Activated gamma-delta T cell treated with Interleukin-2 at 50 U/mL for 16 hours (primary cell): ENCODE measurements at places on chromosomes 2 and 18.

GRCh38 chr2:24749069-24749691 is 44.0 kb downstream of the PTRHD1 start:
- DNase-seq, result no peak

DNA sequence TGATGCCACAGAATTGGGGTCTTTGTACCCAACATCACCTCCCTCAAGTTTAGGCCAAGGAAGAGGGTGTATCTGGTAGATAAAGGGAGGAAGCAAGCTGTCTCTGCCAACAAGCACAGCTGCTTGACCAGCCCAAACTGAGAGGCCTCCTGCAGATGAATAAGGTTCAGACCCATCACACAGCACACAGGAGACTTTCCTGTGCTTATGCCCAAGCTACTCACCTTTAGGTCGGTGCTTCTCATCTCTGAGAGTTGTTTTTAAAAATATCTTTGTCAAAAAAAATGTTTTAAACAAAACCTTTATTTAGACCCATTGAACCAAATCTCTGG is 24.7 kb upstream of the SP3 start:
- DNase-seq, result no peak

- DNase-seq, result no peak
Observed at GRCh38 chr18:31225668-31226067, 63.0 kb upstream of the DSC1 start.

DNA sequence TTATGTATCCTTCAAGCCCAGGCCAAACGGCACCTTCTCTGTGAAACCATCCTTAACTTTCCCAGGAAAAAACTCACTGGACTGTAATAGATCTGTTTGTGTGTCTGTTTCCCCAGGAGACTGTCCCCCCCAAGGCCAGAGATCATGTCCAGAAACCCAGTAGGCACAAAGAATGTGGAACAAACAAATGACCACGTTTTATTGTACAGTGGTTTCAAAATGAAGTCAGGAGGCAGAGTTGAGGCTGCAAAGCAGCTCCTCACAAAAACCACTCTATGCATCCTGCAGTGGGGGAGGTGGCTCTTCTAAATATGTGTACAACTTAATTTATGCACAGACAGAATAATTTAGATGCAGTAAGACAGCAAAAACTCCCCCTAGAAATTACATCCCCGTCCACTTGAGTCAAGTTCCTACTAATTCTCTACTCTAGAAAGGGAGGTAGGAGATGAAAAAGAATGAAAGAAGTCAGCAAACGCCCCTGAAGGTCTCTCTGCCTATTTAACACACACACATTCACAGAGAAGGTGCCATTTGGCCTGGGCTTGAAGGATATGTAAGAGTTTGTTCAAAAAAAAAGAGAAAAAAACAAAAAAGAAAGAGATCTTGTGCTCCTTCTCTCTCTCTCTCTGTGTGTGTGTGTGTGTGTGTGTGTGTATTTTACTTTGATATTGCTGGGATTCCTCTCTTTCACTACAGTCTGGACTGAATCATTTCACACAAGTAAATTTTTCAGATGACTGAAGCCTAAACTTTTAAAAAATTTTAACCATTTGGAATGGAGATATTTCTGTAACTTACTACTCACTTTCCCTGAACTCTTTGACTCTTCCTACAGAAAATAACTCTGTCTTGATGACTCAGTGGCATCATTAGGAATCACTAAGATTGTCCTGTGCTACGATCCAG is 19.5 kb downstream of the BCL2 start:
- no peak for DNase-seq
